Metanephros (tissue), 2 donors: ENCODE measurements at places on chromosomes 16 and 17. TPM values are rescaled to one million over a fixed set of nuclear protein-coding genes. Genes with fewer than 3 reads are reported as not detected.

Gene NGFR
- total RNA-seq = 12.1 TPM

Gene TMEM94
- total RNA-seq = 96.0 TPM

Gene KRT13
- total RNA-seq = 7.4 TPM

Gene CPHXL2
- total RNA-seq = not detected

Gene TBC1D3
- not detected for total RNA-seq

Gene KRT10
- total RNA-seq = 6.9 TPM

Gene KCNH6
- total RNA-seq = 2.1 TPM

Gene INCA1
- 0.58 TPM for total RNA-seq

Gene CLDN9
- total RNA-seq = 2.5 TPM

Gene YPEL2
- total RNA-seq = 47.6 TPM

Gene GRAPL
- total RNA-seq = 3.0 TPM

Gene TBC1D3C
- total RNA-seq = not detected

Gene CCL8
- 0.64 TPM for total RNA-seq

Gene TM4SF5
- total RNA-seq = 0.53 TPM

Gene AGRP
- total RNA-seq = 0.47 TPM

Gene MRPL10
- total RNA-seq = 31.5 TPM

Gene ABCC12
- not detected for total RNA-seq
